ENCODE measurements at places on chromosomes 2 and 18. TPM values are rescaled to one million over a fixed set of nuclear protein-coding genes. Genes with fewer than 3 reads are reported as not detected.

The GLB1L gene
- 6.4 TPM for total RNA-seq

The SNRPD1 gene
- 8.8 TPM for total RNA-seq

The RIT2 gene
- total RNA-seq = not detected

The BOLL gene
- total RNA-seq = not detected

The CNGA3 gene
- 5.2 TPM for total RNA-seq

DNA sequence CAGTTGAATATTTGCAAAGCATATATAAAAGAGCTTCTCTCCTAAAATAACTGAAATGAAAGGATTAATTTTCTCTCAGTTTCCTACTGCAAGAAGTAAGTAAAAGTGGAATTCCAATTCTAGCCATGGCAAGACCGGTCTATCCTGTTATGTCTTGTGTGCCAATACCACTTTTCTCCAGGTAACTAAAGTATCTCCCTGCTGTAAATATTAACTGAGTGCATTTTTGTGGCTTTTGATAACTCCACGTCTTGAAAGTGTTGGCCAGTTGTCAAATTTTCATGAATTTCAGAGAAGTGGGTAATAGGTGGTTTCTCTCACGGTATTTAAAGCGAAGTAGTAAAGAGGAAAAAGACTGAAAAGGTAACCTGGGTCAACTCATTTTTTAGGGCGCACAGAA is 225.9 kb downstream of the NEDD4L start:
- peaks cover 36% of the 10 kb centered on the region for H3K4me1 ChIP-seq
- no peak for DNase-seq
- no peaks in the 10 kb centered on the region for H3K27me3 ChIP-seq
- no peaks in the 10 kb centered on the region for H3K36me3 ChIP-seq
- no peak overlapping the region for H3K4me3 ChIP-seq

- no peaks in the 10 kb centered on the region for H3K27me3 ChIP-seq
- no peaks in the 10 kb centered on the region for H3K4me1 ChIP-seq
- no peak overlapping the region for H3K4me3 ChIP-seq
- no peak overlapping the region for H3K27ac ChIP-seq
Measured at GRCh38 chr2:149473521-149473920, 114.1 kb downstream of the MMADHC start.

The GBX2 gene
- total RNA-seq = not detected

DNA sequence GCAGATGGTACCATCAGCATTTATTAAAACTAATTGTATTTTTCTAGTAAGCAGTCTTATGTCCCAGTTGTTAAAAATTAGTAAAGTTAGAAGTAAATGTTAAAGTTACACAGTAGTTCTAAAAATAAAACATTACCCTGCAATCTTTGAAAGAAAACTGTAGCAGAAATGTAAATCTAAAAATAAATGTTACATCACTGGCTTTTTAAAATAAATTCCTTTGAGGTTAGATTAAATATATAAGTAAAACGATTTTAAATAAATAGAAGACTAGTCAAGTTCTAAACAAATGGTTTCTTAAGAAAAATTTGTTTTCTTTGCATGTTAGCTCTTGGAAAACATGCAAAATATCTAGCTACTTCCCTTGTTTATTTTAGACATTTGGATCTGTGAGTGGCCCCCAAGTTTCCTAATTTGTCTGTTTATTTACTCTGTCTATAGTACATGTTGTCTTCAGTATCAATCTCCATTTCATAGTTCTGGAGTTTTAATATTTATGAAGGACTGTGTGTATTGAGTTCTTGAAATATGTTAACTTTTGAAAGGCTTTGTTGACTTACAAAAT is 58.2 kb downstream of the GLS start:
- no peaks in the 10 kb centered on the region for H3K36me3 ChIP-seq
- H3K27me3 ChIP-seq = no peaks in the 10 kb centered on the region

DNA sequence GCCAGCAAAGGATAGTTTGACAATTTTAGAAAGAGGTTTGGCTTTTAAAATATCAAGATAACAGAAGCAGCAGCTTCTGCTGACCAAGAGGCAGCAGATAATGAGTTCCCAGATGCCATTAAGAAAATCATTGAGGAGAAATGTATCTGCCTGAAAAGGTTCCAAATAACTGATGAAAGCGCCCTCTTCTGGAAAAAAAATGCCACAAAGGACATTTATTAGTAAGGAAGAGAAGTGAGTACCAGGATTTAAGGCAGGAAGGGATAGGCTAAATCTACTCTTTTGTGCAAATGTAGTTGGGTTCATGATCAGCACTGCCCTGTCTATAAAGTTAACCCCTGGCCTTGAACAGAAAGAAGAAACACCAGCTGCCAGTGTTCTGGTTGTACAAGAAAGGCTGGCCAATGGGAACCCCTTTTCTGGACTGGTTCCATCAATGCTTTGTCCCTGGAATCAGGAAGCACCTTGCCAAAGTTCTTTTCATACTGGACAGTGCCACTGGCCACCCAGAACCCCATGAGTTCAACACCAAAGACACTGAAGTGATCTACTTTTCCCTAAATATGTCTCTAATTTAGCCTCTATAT is 40.6 kb downstream of the DHX57 start:
- H3K36me3 ChIP-seq = peaks cover 95% of the 10 kb centered on the region
- H3K27me3 ChIP-seq = no peaks in the 10 kb centered on the region
- no peak for DNase-seq
- H3K4me1 ChIP-seq = no peaks in the 10 kb centered on the region
- H3K27ac ChIP-seq = no peak overlapping the region

GRCh38 chr2:156896294-156896693 is 361.2 kb upstream of the GALNT5 start:
- H3K27ac ChIP-seq = no peak overlapping the region
- no peak overlapping the region for H3K4me3 ChIP-seq
- H3K36me3 ChIP-seq = no peaks in the 10 kb centered on the region
- H3K27me3 ChIP-seq = no peaks in the 10 kb centered on the region
- no peak for DNase-seq

The KIAA2012 gene
- not detected for total RNA-seq

GRCh38 chr18:76386886-76387285 is 108.2 kb downstream of the ZNF516 start:
- no peaks in the 10 kb centered on the region for H3K27me3 ChIP-seq
- no peaks in the 10 kb centered on the region for H3K36me3 ChIP-seq
- no peak overlapping the region for H3K27ac ChIP-seq
- peaks cover 43% of the 10 kb centered on the region for H3K4me1 ChIP-seq

The ALK gene
- 0.83 TPM for total RNA-seq

DNA sequence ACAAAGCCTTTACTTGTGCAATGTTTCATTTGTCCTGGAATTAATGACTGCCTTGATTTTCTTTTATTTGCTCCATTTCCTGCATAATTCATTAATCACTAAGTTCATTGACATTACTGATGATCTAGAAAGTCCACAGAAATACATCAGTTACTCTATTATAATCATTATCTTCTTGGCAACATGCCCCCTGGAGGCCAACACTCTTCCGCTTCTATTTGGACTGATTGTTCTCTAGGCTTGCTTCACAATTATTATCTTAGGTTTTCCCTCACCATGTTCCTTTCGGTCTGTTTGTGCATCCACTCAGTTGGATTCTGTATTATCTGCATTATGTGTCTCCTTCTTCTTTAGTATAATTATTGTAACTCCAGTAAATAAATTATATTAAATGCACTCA is 461.0 kb upstream of the CDH2 start:
- H3K4me1 ChIP-seq = no peaks in the 10 kb centered on the region
- no peak overlapping the region for H3K4me3 ChIP-seq
- no peaks in the 10 kb centered on the region for H3K36me3 ChIP-seq
- DNase-seq = no peak
- no peak overlapping the region for H3K27ac ChIP-seq
- no peaks in the 10 kb centered on the region for H3K27me3 ChIP-seq

DNA sequence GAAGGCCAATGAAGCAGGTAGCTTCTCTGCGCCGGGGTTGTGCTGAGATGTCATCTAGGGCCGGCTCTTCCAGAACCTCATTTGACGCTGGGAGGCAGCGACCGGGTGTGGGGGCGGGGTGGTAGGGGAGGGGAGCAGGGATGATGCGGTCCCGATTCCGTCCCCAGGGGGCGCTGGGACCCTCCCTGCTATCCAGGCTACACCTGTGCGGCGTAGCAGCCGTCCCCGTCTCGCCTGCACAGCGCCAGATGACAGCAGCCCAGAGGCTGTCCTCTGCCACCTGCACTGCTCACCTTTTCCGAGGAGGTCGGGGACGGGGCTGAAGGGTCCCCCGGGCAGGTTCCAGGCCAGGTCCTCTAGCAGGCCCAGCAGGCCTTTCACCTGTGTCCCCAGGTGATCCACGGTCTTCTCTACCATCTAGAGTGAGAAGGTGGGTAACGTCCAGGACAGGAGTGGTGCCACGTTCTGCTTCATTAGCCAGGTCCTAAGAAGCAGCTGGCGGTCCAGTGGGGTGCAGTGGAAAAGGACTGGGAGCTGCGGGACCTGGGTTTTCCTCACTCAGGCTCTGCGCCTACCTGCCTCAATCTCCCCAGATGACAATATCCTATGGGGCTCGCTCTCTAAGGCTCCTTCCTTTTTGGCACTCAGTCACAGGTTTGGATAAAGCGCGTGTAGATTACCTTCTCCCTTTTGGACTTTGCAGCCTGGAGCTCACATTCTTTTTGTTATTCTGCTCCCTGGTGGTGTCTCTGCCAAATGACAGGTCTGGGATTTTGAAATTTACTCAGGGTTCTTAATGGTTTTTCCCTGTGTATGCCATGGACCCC is 56.0 kb upstream of the RAB6C start:
- DNase-seq = peak; percentile 79
- H3K4me1 ChIP-seq = peaks cover 11% of the 10 kb centered on the region
- H3K36me3 ChIP-seq = no peaks in the 10 kb centered on the region
- H3K27me3 ChIP-seq = peaks cover 4% of the 10 kb centered on the region

DNA sequence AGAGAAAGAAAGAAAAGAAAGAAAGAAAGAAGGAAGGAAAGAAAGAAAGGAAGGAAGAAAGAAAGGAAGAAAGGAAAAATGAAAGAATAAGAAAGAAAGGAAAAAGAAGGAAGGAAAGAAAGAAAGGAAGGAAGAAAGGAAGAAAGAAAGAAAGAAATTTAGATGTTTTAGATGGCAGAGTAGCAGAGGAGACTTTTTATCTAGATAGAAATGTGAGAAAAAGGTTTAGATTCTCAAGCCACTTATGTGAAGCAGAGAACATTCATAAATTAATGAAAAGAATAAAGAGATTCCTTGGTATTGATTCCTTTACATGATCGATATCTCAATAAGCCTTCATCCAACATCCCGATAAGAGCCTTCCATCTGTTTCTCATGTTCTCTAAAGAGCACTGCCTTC is 513.5 kb downstream of the CNTNAP5 start:
- peaks cover 42% of the 10 kb centered on the region for H3K4me1 ChIP-seq
- no peaks in the 10 kb centered on the region for H3K36me3 ChIP-seq
- H3K27me3 ChIP-seq = no peaks in the 10 kb centered on the region
- DNase-seq = no peak
- no peak overlapping the region for H3K4me3 ChIP-seq

GRCh38 chr2:44116319-44116718 is 52.4 kb upstream of the PPM1B start:
- H3K36me3 ChIP-seq = no peaks in the 10 kb centered on the region
- DNase-seq = no peak
- no peak overlapping the region for H3K4me3 ChIP-seq
- no peak overlapping the region for H3K27ac ChIP-seq

The LOXHD1 gene
- not detected for total RNA-seq

The SRD5A2 gene
- total RNA-seq = not detected
